Astrocyte (in vitro differentiated cells and primary cell): ENCODE measurements at places on chromosomes 4 and X. TPM values are rescaled to one million over a fixed set of nuclear protein-coding genes. Genes with fewer than 3 reads are reported as not detected.

DNA sequence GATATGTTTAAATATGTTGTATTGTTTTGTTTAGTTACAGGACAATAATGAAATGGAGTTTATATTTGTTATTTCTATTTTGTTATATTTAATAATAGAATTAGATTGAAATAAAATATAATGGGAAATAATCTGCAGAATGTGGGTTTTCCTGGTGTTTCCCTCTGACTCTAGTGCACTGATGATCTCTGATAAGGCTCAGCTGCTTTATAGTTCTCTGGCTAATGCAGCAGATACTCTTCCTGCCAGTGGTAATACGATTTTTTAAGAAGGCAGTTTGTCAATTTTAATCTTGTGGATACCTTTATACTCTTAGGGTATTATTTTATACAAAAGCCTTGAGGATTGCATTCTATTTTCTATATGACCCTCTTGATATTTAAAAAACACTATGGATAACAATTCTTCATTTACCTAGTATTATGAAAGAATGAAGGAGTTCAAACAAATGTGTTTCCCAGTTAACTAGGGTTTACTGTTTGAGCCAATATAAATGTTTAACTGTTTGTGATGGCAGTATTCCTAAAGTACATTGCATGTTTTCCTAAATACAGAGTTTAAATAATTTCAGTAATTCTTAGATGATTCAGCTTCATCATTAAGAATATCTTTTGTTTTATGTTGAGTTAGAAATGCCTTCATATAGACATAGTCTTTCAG lies 26.9 kb downstream of the NUDT6 start:
- peaks cover 16% of the 10 kb centered on the region for H3K36me3 ChIP-seq
- H3K27ac ChIP-seq, result peak overlapping the region; percentile 28
- DNase-seq, result no peak

DNA sequence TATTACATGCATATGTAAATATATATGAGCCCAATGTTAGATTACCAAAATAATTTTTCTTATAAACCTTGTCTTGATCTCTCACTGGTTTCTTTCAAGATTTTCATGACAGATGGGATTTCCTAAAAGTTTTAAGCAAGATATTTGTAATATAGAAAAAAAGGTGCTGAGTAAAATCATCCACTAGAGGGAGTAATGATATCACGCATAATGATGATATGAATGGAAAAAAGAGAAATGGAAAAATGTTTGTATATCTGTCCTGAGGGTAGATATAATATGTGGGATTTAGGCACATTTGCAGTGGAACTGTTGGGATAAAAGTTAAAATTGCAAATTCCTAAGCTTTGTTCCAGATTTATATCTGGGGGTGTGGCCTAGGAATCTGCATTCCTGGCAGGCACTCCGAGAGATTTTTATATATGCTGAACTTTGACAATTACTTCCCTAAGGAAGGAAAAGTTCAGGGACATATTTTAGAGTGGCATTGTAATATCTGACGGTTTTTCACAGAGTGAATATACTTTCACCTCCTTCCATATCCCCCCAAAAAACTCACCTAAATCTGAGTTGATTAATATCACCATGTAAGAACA lies 60.5 kb downstream of the TMA16 start:
- no peaks in the 10 kb centered on the region for H3K4me1 ChIP-seq
- no peaks in the 10 kb centered on the region for H3K27me3 ChIP-seq
- no peak overlapping the region for H3K4me3 ChIP-seq
- H3K36me3 ChIP-seq, result no peaks in the 10 kb centered on the region
- no peak for DNase-seq

GRCh38 chrX:140502491-140503237 lies 2.2 kb downstream of the SOX3 start:
- H3K4me3 ChIP-seq, result peak overlapping the region; percentile 17
- H3K36me3 ChIP-seq, result no peaks in the 10 kb centered on the region
- no peak for DNase-seq
- H3K27me3 ChIP-seq, result peaks cover 53% of the 10 kb centered on the region
- H3K27ac ChIP-seq, result no peak overlapping the region

GRCh38 chr4:75662626-75663025 lies 10.6 kb downstream of the G3BP2 start:
- H3K36me3 ChIP-seq, result peaks cover 6% of the 10 kb centered on the region
- peaks cover 2% of the 10 kb centered on the region for H3K4me1 ChIP-seq
- no peak overlapping the region for H3K4me3 ChIP-seq
- H3K27ac ChIP-seq, result no peak overlapping the region
- DNase-seq, result peak; percentile 48
- no peaks in the 10 kb centered on the region for H3K27me3 ChIP-seq

DNA sequence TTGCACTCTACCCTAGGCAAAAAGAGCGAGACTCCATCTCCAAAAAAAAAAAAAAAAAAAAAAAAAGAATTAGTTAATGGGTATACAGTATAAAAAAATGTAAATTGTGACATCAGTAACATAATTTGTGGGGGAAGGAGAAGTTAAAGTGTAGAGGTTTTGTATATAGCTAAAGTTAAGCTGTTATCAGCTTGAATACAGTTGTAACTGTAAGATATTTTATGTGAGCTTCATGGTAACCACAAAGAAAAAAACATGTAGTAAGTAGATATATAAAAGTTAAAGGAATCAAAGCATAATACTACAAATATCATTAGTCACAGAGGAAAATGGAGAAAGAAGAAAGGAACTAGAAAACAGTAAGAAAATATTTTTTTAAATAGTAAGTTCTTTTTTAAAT lies 53.2 kb upstream of the EPGN start:
- no peaks in the 10 kb centered on the region for H3K27me3 ChIP-seq
- no peak overlapping the region for H3K27ac ChIP-seq
- no peaks in the 10 kb centered on the region for H3K4me1 ChIP-seq
- no peaks in the 10 kb centered on the region for H3K36me3 ChIP-seq

CPEB2 gene
- 46.8 and 47.3 TPM in 2 replicates for total RNA-seq

NAP1L3 gene
- 10.8 and 11.3 TPM in 2 replicates for total RNA-seq

SLC10A3 gene
- total RNA-seq, result 24.4 and 27.3 TPM in 2 replicates
